Right lung (tissue), 10 donors: ENCODE measurements at places on chromosomes 13 and 19. TPM values are rescaled to one million over a fixed set of nuclear protein-coding genes. Genes with fewer than 3 reads are reported as not detected.
A peak's percentile ranks its signal among the peaks of the same experiment; 100 is the strongest.

DNA sequence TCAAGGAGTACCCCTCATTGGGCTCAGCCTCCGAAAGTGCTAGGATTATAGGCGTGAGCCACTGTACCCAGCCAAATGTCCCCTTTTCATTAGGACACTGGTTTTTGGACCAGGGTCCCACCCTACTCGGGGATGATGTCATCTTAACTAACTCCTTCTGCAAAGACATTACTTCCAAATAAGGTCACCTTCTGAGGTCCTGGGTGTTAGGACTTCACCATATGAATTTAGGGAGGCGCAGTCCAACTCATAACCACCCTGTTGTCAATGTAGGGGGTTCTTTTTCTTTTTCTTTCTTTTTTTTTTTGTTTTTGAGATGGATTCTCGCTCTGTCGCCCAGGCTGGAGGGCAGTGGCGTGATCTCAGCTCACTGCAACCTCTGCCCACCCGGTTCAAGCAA, 32.7 kb upstream of the NFIC start:
- no peak for DNase-seq

DNA sequence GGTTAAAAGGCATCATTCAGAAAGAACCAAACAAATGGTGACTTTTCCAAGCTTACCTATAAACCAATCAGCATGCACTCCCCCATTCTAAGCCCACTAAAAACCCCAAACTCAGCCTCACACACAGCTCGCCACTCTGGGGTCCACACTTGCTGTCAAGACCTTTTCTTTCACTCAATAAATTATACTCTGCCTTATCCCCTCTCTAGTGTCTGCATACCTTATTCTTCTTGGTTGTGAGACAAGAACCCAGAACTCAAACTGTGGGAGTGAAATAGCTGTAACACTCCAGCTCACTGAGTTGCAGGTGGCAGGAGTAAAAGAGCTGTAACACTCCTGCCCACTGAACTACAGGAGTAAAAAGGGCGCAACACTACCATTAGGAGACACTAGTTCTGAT, 559.0 kb downstream of the TBC1D4 start:
- no peak for DNase-seq

Gene WDR88
- polyA plus RNA-seq: 1.7 TPM

GRCh38 chr19:15290166-15290565, 42.2 kb downstream of the BRD4 start:
- no peak for DNase-seq

- peak; percentile 60 for DNase-seq
Observed at GRCh38 chr13:76965759-76966421, 17.6 kb downstream of the ACOD1 start.

DNA sequence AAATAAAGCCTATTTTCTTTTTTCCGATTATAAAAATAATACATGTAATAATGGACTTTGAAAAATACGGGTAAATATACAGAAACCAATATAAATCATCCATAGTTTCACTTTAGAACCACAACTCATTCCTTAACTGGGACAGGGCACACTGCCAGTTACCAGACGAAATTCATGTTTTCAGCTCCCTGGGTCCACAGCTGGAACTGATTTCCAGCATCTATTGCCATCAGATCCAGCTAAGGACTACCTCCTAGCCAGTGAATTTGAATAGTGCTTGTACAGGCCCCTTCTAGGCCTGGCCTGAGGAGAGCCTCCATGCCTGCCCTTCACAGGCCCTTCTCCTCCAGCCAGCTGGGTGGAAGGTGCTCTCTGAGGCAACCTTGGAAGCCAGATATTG, 30.0 kb upstream of the ATP12A start:
- no peak for DNase-seq

- no peak for DNase-seq
Observed at GRCh38 chr13:39105110-39105509, 66.9 kb downstream of the NHLRC3 start.

GRCh38 chr13:54637366-54637765, 1608.8 kb downstream of the OLFM4 start:
- peak; percentile 10 for DNase-seq

GRCh38 chr13:29255567-29255966, 339.9 kb downstream of the SLC7A1 start:
- no peak for DNase-seq

Gene ZNF556
- 0.09 TPM for polyA plus RNA-seq

Gene STARD13
- 24.6 TPM for polyA plus RNA-seq

DNA sequence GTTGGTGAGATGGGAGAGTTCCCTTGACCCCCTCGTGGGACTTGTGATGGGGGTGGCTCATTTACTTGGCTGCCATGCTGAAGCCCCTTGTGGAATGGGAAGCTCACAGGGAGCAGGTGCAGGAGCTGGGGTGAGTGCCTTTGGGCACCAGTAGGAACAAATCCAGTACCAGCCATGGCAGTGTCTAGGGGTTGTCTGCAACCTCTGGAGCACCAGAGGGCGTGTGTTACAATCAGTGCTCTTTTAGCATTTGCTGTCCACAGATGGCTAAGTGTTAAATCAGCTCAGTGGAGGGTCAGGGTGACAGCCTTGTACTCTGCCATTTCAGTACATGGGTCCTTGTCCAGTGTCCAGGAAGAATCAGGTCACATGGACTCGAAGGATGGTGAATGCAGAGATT, 75.6 kb downstream of the ATP8A2 start:
- no peak for DNase-seq

DNA sequence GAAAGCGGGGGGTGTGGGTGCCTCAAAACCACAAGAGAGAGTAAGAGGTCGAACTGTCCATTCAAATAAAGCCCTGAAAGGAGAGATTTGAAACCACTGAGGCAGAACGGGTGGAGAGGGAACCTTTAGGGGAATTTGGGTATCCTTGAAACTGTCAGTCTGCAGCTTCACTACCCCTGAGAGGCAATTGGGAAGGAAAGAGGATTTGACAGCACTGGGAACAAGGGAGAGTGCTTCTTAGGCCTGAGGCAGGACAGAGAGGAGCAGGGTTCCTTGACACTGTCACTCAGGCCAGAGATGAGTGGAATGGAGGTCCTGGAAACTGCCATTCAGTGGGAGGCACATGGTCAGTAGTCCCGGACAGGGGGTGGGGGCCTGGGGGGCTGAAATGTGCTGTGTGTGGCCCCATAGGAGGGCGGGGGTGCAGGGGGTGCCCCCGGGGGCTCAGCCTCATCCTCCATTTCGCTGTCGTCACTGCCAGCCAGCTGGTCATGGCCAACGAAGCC, 5.0 kb downstream of the GFY start:
- no peak for DNase-seq

DNA sequence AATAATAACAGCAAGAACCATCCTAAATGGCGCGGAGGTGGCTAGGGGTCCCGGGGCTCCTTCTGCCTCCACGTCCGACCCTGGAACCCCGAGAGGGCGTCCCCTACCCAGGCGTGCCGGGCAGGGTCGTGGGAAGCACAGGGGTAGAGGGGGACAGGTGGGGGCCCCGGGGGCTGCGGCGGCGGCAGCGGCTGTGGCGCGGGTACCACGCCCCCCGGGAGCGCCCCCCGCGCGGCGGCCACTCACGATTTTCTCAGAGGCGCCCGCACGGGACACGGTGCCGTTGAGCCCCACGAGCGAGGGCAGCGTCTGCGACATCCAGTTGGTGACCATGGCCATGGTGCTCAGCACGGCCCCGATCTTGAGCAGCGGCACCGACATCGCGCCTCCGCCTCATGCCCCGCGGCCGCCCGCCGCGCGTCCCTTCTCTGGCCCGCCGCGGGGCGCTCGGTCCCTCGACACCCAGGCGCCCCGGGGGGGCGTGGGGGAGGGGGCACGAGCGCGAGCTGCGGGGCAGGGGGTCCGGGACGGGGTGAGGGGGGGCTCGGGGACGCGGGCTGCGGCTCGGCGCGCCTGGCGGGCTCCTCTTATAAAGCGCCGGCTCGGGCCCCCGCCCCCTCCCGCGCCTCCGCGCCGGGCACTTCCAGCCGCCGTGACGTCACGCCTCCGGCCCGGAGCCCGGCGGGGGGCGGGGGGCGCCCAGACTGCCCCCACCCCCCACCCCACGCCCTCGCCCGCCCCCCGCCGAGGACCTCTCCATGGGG, 22.9 kb downstream of the OLFM2 start:
- no peak for DNase-seq

GRCh38 chr13:68304286-68304893, 1074.3 kb upstream of the PCDH9 start:
- DNase-seq: no peak

- no peak for DNase-seq
Observed at GRCh38 chr13:80707000-80707983, 366.4 kb upstream of the SPRY2 start.

GRCh38 chr19:54684527-54684926, 21.7 kb downstream of the LILRB4 start:
- no peak for DNase-seq

Gene PTGER1
- polyA plus RNA-seq: 4.0 TPM

Gene ZNF726
- 15.0 TPM for polyA plus RNA-seq

Gene RNF17
- polyA plus RNA-seq: not detected

Gene PRRG2
- 6.1 TPM for polyA plus RNA-seq

GRCh38 chr13:43235028-43235427, 211.6 kb downstream of the DNAJC15 start:
- DNase-seq: no peak

GRCh38 chr13:20415694-20416107, 110.0 kb downstream of the CRYL1 start:
- no peak for DNase-seq

Gene DNAAF3
- polyA plus RNA-seq: 4.3 TPM

DNA sequence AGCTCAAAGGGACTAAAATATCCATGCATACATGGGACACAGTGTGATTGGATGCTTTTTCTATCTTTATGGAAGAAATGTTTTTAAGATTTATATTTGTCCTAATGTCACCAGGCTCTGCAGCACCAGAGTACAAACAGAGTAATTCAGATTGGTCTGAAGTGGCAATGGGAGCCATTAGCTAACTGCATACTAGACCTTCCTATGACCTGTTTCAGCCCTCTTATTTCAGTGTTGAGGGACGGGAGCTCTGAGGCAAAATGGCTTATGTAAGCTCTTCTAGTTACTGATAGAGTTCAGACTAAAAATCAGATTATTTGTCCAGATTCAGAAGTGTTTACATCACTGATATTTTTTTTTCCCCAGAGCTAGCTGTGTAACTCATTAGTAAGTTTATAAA, 4.9 kb downstream of the SLAIN1 start:
- no peak for DNase-seq

DNA sequence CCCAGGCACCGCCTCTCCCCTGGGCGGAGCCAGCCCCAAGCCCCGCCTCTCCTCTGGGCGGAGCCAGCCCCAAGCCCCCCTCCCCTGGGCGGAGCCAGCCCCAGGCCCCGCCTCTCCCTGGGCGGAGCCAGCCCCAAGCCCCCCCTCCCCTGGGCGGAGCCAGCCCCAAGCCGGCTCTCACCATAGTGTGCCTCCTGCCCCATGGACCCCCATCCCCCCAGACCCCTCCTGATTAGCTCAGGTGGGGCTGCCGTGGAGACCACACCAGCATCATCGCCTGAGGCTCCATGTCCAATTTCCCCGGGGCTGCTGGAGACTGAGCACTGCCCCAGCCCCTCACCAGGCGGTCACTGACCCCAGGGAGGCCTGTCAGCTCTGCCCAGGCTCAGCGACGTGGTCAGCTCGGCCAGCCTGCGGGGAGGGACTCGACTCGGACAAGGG, 4.2 kb upstream of the MADCAM1 start:
- DNase-seq: no peak

- no peak for DNase-seq
Observed at GRCh38 chr13:58712191-58712590, 1080.6 kb downstream of the PCDH17 start.

GRCh38 chr19:33459222-33460090, 62.1 kb downstream of the PEPD start:
- DNase-seq: no peak

- DNase-seq: peak; percentile 59
Observed at GRCh38 chr13:21638319-21639282, 32.3 kb upstream of the FGF9 start.

- DNase-seq: no peak
Observed at GRCh38 chr19:4705413-4706131, 18.1 kb downstream of the DPP9 start.

- no peak for DNase-seq
Observed at GRCh38 chr19:7697721-7698287, 4.1 kb downstream of the FCER2 start.

- DNase-seq: no peak
Observed at GRCh38 chr19:15354566-15355296, 22.4 kb upstream of the BRD4 start.

GRCh38 chr19:40592170-40592569, 9.0 kb upstream of the LTBP4 start:
- DNase-seq: no peak

GRCh38 chr19:34681478-34681877, 4.0 kb downstream of the ZNF302 start:
- DNase-seq: no peak

Gene SMIM24
- 0.59 TPM for polyA plus RNA-seq

- no peak for DNase-seq
Observed at GRCh38 chr13:35916146-35916545, 215.0 kb downstream of the DCLK1 start.

GRCh38 chr13:58579468-58579867, 947.9 kb downstream of the PCDH17 start:
- no peak for DNase-seq

GRCh38 chr19:11451327-11451870, 16.0 kb downstream of the PRKCSH start:
- DNase-seq: no peak

- DNase-seq: no peak
Observed at GRCh38 chr19:14544047-14544446, 14.7 kb downstream of the TECR start.

Gene MTIF3
- polyA plus RNA-seq: 67.0 TPM

Gene B9D2
- 6.8 TPM for polyA plus RNA-seq

DNA sequence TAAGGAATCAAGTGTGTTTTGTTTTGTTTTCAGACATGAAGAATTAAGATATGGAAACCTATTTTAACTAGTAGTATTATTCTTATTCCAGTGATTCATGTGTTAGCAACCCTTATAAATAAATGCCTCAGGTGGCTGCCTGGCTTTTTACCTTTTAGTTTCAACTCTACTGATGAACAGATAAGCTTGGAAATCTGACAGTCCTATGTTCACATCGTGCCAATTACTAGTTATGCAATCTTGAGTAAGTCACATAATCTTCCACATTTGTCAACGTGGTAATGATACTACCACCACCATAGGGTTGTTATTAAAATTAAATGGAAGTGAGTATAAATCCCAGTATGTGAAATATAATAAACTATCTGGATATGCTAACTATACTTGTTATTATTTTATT, 64.3 kb downstream of the TBC1D4 start:
- no peak for DNase-seq

Gene GJB6
- 0.75 TPM for polyA plus RNA-seq

Gene RDH13
- polyA plus RNA-seq: 12.5 TPM

- no peak for DNase-seq
Observed at GRCh38 chr13:44899967-44900366, 89.3 kb downstream of the NUFIP1 start.

Gene PEX11G
- 5.7 TPM for polyA plus RNA-seq

Gene HAUS8
- 16.7 TPM for polyA plus RNA-seq

Gene FEM1A
- 1.4 TPM for polyA plus RNA-seq

GRCh38 chr13:51004918-51005460, 95.4 kb downstream of the RNASEH2B start:
- no peak for DNase-seq
